ENCODE measurements at places on chromosomes 6 and 20.

- no peak for DNase-seq
Measured at GRCh38 chr20:8175741-8176675, 43.9 kb downstream of the PLCB1 start.

- DNase-seq, result no peak
Measured at GRCh38 chr20:33064572-33065287, 11.0 kb downstream of the BPIFB3 start.

- no peak for DNase-seq
Measured at GRCh38 chr20:46013322-46013828, 4.7 kb downstream of the MMP9 start.

DNA sequence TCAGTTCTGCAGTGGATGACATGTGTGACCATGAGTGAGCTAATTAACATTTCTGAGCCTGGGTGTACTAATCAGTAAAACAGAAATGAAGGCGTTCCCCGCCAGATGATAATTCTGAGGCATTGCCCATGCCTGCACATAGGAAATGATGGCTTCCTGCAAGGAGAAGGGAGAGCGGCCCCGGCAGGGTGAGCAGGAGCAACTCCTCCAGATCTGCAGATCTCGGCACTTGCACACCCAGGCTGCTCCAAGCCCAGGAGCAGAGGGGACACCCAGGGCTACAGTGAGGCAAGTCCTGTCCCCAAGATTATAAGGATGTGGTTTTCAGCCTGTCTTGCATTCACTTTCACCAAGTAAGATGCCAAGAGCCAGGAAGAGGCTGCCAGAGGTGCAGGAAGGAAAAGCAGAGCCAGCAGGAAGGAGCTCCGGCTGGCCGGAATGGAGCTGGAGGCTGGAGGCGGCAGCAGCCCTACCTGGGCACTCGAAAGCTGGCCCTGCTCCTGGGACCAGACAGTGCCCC, 177.5 kb upstream of the CST7 start:
- DNase-seq, result no peak

- peak; percentile 68 for DNase-seq
Measured at GRCh38 chr6:34237722-34238584, 1.3 kb downstream of the HMGA1 start.

DNA sequence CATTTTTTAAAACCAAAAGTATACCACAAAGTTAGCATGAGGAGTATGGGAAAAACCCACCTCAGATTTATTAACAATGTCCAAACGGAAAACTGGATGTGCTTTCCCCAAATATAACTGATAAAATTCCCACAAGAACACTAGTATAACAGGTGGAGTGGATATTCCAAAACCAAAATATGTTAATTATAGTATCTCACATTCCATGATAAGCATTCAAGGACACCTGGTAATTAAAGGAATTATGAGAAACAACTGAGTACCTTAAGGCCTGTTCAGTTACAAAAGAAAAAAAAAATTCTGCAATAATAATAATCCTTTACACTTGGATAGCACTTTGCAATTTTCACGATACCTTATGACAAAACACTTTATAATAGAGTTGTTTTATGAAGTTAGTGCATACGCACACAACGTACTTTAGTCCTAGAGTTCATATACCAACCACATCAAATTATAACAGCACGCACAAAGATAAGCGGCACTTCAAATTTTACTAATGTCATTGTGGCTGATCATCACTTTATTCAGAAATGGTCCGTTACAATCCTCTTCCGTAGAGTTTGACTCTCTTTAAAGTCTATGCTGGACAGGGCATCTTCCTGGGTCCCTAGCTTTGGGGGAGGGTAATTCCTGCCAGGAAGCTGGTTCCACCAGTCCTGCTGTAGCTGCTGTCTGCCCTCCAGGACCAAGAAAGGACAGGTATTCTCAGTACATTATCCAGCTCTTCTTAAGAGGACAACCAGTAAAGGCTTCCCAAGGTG, 1.7 kb downstream of the CDK19 start:
- no peak for DNase-seq

DNA sequence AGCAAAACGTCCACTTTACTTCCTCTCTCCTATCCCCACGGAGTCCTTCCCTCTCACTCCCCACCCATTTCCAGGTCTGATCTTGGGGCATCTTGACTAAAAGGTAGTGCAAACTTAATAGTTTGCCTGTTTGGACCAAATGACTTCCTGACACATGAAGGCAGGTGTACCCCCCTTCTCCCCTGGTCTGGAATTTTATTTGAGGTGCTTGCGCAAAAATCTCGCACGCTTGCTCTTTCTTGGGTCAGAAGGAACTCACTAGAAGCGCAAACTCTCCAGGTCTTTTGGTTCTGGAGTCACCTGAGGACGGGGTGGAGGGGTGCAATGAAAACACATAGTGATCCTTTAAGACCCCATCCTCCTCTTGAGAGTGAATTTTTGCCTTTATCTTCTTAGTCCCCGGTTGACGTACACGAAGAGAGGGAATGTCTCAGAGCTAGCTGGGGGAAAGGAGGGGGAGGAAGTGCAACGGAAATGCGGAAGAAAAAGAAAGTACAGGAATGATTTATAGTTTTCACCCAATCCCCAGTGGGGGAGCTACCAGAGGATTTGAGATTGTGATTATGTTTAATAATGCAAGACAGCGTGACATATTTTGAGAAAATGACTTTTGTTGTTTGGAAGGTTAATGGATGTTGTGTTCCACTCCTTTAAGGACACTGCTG, 4.9 kb downstream of the ADGRB3 start:
- DNase-seq, result no peak

DNA sequence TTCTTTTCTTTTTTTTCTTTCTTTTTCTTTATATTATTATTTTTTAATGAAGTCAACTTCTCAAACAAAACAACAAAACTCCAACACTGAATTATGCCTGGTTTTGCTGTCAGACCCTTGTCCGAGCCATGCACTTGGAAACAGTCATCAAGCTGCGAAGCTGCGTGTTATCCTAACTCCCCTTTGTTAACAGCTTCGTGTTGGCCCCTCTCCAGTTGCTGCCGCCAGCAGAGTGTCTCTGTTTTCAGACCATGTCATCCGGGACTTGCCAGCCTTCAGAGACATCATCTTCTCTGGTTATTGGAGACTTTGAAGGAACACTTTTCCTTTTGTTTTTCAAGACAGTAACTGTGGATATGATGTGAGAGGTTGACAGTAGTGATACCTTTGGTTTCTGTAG, 83.1 kb downstream of the TRMT11 start:
- no peak for DNase-seq

- DNase-seq, result no peak
Measured at GRCh38 chr6:22372922-22373321, 76.1 kb upstream of the PRL start.

DNA sequence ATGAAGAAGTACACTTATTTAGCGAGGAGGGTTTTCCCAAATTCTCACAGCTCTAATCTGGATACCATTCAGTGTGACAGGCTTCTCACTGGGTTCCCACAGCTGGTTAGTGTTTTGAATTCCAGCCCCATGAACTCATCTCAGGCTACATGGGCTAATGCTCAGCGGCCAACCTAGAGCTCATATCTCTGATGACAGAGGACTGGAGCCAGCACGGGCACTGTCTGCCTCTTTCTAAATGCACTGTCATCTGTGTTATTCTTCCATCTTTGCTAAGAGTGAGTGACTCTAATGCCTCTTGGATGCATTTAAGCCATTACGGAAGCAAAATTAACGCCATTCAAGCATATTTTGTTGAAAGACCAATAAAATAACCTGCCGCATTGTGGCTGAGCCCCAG, 308.9 kb upstream of the JAG1 start:
- no peak for DNase-seq

- DNase-seq, result no peak
Measured at GRCh38 chr6:87918461-87918941, 129.1 kb upstream of the SPACA1 start.

DNA sequence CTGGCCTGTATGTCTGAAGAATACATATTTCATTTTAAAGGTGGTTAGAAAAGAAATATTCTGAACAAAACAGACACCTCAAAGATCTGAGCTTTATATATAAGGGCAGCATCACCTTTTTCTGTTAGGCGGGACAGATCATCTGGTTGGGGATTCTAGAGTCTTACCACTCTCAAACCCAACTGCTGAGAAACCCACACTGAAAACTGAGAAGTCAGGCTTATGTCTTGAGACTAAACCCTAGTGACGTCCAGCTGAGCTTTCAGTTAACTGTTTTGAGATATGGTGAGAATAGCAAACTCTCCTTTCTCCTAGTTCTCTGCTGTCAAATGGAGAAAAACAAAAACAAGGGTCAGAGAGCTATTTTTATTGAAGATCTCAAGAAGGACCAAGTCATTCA, 63.7 kb upstream of the CCN6 start:
- no peak for DNase-seq

GRCh38 chr6:144395014-144395413, 109.9 kb downstream of the UTRN start:
- no peak for DNase-seq

- DNase-seq, result no peak
Measured at GRCh38 chr6:34231566-34232336, 4.9 kb upstream of the HMGA1 start.

GRCh38 chr6:16238057-16238962, at the start of gene GMPR:
Gene GMPR (plus strand): TSS chr6:16238587. CDS start chr6:16238694, 107 bp downstream.
- DNase-seq, result peak; percentile 57

DNA sequence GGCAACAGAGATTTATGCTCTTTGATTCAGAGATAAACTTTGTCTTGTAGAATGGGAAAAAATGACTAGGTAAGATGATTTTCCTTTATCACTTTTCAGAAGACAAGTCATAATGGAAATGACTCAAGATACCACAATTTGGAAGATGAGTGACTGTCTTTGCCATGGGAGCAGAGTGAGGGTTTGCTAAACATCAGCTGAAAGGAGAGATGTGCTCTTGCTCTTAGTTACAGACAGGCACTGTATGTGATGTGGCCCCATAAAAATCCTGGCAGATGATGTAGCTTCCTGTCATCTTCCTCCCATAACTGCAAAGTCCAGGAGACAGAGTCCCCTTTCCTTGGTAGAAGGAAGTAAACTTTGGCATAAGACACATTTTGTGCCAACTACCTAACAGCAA, 47.6 kb downstream of the BACH2 start:
- DNase-seq, result no peak

DNA sequence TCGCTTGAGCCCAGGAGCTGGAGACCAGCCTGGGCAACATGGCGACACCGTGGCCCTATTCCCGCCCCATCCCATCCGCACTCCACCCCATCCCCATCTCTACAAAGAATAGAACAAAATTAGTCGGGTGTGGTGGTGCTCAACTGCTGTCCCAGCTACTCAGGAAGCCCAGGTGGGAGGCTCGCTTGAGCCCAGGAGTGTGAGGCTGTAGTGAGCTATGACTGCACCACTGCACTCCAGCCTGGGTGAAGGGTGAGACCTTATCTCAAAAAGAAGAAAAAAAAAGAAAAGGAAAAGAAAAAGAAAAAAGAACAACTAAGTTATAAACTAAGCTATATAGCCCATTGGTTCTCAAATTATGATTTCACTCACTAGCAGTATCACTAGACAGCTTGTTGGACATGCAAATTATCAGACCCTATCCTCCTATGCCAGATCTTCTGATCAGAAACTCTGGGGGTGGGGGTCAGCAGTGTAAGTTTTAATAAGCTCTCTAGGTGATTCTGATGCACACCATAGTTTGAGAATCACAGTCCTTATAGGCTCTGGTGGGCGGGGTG, 491 bp upstream of the ITCH start:
- DNase-seq, result no peak

- no peak for DNase-seq
Measured at GRCh38 chr6:26019967-26020328, 57.3 kb downstream of the TRIM38 start.

DNA sequence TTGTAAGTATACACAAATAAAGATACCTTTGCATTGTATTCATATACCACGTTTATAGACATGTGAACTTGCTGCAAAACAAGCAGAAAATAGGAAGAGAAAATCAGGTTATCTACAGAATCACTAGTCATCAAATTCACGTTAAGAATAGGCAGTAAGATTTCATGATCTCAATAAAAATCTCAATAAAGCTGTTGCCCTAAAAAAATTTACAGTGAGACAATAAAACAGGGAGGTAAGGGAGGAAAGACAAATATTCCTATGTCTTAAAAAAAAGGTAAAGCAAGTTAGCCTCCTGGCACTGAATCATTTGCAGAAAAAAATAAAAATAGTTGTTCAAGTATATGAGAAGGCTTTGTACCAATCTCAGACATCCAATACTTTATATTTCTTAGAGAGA, 44.1 kb downstream of the GPX5 start:
- no peak for DNase-seq

GRCh38 chr6:166277018-166277417, 31.2 kb downstream of the PRR18 start:
- no peak for DNase-seq

GRCh38 chr6:159998538-159998937, 29.7 kb downstream of the IGF2R start:
- DNase-seq, result no peak

GRCh38 chr6:41257369-41258195, 28.9 kb downstream of the TREM1 start:
- DNase-seq, result no peak

DNA sequence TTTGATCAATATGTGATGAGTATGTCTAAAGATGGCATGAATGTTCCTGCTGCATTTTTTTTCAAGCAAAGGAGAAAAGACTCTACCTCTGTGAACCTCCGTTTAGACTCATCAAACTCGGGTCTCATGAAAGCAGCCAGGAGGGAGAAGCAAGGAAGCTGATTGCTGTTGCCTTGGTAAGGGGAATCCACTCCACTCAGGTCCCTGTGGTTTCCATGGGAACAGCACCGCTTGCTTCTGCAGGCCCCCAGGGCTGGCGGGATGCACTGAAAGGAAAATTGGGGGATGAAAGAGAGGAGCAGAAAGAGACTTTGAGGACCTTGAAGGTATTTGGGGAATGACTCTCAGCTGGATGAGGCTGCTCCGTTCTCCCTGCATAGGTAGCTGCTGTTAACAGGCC, 249.6 kb upstream of the RIN2 start:
- no peak for DNase-seq

DNA sequence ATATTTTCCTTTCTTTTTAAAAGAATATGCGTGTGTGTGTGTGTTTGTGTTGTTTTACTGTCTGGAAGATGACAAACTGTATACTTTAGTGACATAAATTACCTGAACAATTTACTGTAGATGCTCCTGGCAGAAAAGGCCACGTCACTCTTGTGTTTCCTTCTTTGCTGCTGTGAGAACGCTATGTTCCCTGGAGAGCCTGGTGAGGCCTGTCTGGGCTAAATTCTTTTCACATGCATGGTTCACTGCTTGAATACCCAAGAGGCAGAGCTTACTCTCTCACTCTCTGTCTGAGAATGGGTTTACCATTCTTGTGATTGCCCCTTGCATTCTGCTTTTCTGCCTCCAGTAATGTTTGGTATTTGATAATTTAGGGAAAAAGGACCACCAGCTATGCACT, 64.3 kb downstream of the EDN1 start:
- no peak for DNase-seq

GRCh38 chr6:74579794-74580193, 626.1 kb downstream of the COL12A1 start:
- no peak for DNase-seq

- no peak for DNase-seq
Measured at GRCh38 chr6:10071631-10072220, 343.1 kb downstream of the TFAP2A start.

- DNase-seq, result no peak
Measured at GRCh38 chr6:111600588-111601445, 4.9 kb downstream of the TRAF3IP2 start.

- no peak for DNase-seq
Measured at GRCh38 chr6:110886555-110887167, 12.1 kb downstream of the AMD1 start.

GRCh38 chr6:17061097-17061496, 40.8 kb upstream of the STMND1 start:
- no peak for DNase-seq
